Thoracic aorta (tissue), 2 donors: ENCODE measurements at places on chromosomes 7 and 10. TPM values are rescaled to one million over a fixed set of nuclear protein-coding genes. Genes with fewer than 3 reads are reported as not detected.

DNA sequence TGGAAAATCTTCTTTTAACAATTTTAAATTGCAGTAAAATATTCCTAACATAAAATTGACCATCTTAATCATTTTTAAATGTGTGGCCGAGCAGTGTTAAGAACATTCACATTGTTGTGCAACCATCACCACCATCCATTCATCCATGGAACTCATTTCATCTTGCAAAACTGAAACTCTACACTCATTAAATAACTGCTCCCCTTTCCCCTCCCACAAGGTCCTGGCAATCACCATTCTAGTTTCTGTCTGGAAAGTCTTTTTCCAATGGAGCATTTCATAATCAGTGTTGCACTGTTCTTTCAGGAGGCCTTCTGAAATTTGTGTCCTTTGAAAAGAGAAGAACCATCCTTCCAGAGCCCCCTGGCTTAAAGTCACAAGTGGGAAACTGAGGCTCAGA lies 233.1 kb downstream of the PLXNA4 start:
- no peak for DNase-seq

DNA sequence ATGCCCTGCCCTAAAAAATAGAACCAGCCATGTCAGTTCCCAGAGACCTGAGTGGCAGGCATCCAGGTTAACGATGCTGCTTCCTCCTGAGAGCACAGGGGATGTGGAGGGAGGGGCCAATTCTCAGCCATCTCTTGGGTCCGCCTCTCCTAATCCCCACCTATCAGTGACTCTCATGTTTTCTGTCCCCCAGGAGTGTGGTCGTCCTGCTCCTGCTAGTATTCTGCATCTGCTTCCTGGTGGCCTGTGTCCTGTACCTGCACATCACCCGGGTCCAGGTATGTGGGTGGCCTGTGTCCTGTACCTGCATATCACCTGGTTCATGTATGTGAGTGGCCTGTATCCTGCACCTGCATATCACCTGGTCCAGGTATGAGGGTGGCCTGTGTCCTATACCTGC lies 105.3 kb downstream of the ADCY1 start:
- DNase-seq, result no peak

- DNase-seq, result no peak
Measured at GRCh38 chr10:69831231-69831855, 29.6 kb downstream of the COL13A1 start.

DNA sequence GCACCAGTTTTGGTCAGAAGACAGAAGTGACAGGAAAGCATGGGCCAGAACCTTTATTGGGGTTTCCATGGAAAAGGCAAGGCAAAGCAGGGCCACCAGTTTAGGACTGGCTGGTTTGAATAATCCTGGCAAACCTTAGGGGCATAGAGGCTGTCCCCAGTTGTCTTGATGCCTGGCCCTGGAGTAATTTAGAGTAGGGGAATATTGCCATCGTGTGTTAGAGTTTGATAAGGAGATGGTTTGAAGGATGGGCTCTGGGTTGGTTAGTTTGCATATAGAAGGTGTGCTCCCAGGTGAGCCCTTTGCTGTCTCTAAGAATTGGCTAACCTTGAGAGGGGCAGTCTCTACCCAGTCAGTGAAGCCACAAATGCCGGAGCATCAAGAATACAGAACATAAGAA lies 79.6 kb downstream of the ZNF777 start:
- DNase-seq, result no peak

DNA sequence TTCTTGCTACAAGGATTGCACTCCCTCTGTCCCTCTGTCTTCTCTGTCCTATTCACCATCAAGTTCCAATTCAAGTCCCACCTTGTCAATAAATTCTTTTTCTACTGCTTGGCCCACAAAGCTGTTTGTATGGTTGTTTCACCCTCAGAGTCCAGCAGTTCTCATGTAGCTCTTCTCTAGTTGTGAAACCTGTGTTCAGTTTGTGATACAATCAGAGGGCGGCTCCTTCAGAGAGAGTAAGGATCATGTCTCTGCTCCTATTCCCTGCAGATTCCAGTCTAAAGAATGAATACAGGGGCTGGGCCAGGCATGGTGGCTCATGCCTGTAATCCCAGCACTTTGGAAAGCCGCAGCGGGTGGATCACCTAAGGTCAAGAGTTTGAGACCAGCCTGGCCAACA lies 126.6 kb upstream of the BET1 start:
- no peak for DNase-seq

DNA sequence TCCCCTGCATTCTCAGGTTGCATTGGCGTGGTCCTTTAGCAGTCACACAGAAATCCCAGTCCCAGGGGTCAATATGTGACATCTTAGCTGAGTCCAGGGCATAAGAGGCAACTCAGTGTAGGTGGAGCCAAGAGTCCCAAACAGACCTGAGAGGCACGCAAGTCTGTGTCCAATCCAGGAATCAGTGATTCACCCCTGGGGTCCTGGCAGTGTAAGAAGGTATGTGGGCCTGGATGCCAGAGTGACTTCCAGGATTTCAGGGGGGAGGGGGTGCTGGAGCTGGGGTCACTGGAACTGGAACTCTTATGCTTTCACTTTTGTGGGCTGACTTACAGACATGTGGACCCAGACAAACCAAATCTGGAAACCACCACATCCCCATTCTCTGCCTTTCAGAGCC lies 26.8 kb downstream of the FRMPD2 start:
- no peak for DNase-seq

DNA sequence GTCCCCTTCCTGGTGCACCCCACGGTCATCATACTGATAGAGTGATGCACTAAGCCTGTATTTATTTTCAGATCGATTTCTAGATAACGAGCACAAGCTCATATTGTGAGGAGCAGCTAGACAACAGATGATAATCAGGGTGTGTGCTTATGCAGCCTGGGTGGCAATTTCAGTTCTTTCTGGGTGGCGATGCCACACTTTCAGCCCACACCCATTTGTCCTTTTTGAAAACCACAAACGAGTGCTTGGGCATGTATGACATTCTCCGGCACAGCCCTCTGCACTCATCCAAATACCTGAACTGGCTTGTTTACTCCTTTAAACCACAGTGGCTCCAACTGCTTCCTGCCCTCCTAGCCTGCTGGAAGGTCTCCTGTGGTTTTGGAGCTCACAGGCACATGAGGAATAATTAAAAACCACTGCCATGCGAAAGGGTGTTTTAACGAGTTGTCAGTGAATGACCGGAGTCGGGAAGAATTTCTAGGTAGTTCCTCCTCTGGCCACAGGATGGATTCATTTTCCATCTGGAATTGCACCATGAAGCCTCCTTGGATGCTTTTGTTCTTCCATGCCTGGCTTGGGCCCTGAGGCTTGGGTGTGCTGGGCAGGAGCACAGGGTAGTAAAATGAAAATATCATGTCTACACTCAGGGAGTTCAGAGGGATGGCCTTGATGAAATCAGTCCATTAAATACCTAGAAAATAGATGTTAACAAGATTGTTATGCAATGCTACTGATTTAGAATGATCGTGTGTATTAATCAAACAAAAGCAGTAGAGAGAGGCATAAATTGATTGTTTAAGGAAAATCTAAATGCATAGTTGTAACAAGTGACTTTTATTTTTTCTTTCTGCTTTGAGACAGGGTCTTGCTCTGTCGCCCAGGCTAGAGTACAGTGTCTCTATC lies 52.4 kb upstream of the ITGB1 start:
- DNase-seq, result no peak

- DNase-seq, result no peak
Measured at GRCh38 chr7:11960621-11961020, 128.6 kb upstream of the THSD7A start.

DNA sequence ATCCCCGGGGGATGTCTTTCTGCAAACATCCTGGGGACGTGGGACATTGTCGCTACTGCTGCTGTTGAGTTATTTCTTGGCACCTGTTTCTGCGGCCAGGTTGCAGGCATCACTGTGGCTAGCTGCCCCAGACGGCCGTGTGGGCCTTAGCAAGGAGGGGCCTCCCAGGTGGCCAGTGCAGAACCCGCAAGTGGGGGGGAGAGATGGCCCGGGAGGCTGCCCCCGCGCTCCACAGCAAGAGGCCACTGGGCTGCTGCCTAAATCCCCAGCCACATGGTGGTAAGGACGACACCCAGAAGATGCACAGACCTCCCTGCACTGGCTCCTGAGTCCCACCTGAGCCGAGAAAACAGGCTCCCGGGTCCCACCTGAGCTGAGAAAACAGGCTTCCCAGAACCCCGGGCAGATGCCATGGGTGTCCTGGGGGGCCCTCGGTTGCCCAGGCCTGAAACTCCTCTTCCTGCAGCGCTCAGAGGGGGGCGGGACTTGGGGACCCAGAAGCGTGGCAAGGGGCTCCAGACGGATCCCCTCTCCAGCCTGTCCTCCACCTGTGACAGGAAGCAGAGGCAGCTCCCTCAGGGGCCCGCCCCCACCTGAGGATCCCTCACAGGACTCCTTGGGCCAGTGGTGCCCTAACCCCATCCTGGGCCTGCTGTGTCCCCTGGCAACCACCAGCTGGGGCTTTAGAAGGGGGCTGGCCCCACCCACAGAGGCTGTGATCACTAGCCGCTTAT lies 952 bp upstream of the MAFK start:
- DNase-seq, result no peak

DNA sequence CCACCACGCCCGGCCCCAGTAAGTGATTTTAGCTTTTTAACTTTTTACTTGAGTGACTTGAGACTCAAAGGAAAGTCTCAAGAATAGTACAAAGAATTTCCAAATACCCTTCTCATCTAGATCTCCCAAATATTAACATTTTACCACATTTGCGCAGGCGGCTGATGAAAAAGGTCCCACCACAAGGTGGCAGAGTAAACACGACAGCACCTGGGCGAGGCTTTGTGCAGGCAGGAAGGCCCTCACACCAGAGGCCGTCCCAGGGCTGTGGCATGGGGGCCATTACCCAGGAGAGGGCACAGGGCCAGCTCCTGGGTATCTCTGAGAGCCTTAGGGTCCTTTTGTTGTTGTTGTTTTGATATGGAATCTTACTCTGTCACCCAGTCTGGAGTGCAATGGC lies 50.0 kb upstream of the WIPI2 start:
- no peak for DNase-seq

- no peak for DNase-seq
Measured at GRCh38 chr10:101619983-101620382, 31.9 kb downstream of the DPCD start.

GRCh38 chr7:146654048-146654447 lies 537.4 kb downstream of the CNTNAP2 start:
- no peak for DNase-seq

DNA sequence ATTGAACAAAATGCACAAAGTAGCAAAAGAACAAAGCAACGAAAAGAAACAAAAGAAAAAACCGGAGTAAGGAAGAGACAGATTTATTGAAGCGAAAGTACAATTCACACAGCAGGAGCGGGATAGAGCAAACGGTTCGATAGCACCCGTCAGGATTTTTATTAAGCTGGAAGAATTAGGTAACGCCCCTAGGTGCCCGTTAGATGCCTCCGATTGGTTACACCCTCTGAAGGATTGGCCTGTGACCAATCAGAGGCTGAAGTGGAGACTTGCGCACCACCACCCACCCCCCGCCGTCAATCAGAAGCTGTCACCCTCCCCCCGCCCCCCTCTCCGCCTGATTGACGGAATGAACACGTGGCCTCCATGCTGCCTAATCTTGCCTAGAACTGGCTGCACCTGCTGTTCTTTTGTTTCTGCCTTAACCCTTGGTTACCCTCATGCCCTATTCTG lies 16.8 kb downstream of the OCM2 start:
- no peak for DNase-seq

DNA sequence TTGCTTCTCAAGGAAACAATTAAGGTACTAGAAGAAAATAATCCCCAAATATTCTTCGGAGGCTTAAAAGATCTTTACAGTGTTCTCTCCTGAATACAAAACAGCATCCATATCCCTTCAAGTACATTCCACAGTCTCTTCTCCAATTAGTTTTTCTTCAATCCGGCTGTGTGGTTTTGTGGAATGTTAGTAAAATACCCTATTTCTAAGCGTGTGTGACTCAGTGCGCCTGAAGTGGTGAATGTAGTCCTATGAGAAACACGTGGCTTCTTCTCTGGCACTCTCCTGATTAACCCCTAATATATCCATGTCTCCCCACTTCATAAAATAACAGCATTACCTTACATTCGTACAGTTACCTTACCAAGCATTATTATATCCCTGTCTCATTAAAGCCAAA lies 570.2 kb downstream of the ARL4A start:
- no peak for DNase-seq

DNA sequence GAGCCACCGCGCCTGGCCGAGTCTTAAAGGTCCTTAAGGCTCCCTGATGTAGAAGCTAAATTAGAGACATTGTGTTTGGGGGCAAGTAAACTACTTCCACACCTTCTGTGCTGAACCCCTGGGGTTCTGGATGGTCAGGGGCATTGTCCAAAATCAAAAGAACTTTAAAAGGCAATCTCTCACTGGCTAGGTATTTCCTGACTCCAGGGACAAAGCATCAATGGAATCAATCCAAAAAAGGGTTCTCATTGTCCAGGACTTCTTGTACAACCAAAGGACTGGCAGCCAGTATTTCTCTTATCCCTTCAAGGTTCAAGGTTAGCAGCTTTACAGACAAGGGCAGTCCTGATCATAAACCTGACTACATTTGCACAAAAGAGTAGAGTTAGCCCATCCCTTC lies 24.0 kb downstream of the SRPK2 start:
- no peak for DNase-seq

DNA sequence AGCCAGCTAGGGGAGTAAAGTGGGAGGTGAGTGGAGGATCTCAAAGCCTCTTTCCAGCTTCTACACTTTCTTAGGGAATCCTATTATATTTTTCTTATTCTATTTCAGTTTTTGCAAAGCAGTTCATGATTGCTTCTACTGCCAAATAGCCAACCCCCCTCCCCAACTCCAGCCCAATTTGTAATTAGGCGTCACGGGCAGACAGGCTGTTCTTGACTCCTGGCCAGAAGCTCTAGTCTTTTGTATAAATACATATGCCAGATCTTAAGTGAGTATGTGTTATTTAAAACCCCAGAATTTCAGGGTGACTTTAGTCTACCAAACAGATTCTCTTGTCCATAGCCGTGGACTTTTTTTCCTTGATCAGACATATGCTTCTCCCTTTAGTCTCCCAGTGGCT lies 255.2 kb downstream of the BUB3 start:
- DNase-seq, result no peak

DNA sequence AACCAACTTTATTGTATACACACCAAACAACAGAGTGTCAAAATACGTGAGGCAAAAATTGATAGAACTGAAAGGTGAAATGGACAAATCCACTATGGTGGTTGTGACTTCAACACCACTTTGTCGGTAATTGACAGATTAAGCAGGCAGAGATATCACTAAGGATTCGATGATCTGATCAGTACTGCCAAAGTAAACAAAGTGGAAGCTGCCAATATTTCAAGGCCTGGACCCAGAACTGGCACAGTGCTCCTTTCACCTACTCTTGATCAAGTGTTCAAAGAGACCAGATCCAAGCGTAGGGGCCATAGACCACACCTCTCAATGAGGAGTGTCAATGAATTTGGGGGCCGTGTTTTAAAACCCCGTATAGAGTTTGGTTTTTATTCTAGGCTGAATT lies 167.0 kb downstream of the CDK14 start:
- no peak for DNase-seq

DNA sequence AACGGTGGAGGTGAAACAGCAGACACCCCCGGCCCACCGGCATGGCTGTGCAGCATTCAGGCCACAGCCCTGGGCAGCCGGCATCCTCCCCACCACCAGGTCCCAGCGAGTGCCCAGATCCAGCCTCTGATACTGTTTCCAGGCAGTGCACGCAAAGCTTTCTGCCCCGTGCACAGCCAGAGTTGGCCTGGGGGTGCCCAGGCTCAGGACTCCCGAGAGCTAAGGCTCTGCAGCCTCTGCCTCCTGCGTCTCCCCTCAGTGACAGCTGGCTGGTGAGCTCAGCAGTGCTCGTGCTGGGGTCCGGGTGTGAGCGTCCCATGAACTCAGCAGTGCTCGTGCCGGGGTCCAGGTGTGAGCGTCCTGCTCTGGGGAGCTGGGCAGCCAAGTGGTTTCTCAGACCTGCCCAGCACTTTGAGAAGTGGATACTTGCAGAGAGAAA lies 65.4 kb downstream of the CFAP46 start:
- no peak for DNase-seq

The OR2A1 gene
- total RNA-seq, result not detected

The HOGA1 gene
- total RNA-seq, result 12.3 TPM
